ENCODE measurements at places on chromosomes 1 and 21.

DNA sequence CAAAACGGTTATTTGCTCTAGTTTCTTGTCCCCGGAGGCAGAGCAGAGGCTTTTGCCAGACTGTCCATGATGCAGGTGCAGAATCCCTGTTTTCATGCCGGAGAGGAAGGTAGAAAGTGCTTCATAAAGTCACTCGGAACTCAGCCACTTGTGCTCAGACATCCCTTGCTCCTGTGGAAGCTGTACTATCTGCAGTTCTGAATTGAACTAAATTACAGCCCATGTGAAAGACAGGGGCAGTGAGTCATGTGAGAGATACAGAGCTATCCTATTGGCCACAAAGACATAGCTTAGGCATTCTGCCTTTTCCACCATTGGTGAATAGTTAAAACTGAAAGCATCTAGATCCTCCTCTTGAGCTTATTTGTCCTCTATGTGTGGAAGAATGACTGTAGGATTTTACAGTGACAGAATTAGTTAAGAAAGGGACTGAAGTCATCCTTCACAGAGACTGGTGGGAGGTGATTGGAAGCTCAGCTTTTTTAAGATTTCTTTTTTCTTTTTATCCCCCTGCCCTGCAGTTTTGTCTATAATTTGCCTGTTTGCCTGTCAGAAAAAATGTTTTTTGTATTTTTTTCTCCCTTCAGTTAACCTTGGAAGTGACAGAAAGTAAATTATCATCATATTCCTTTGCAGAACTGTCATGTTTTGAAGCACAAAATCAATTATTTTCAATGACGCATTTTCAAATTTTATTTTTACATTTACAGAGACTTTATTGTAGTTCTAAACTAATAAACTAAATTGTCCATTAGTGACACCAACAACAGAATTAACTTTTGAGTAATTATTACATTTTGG lies 298.6 kb downstream of the PTPRC start:
- peak; percentile 66 for DNase-seq

- no peak for DNase-seq
These were observed 143.0 kb upstream of the NRIP1 start for GRCh38 chr21:15207635-15208370.

- DNase-seq: no peak
These were observed 203.1 kb downstream of the TRABD2B start for GRCh38 chr1:47794081-47794480.

DNA sequence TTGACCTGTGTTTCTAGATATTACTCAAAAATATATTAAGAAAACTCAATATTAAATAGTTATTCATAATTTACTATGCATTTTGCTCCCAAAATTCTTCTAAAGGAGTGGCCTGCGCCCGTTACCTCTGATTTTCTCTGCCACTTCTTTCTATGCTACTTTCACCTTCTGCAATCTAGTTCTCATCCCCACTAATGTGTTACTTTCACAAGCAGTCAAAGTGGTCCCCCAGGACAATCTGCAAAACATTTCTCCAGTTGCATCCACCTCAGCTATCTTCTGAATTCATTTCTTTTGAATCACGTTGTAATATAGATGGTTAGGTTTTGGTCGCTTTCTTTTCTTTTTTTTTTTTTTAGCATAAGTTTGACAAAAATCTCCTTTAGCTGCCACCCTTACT lies 13.4 kb downstream of the INSL5 start:
- DNase-seq: no peak
